ENCODE measurements at places on chromosomes 5 and 9.

DNA sequence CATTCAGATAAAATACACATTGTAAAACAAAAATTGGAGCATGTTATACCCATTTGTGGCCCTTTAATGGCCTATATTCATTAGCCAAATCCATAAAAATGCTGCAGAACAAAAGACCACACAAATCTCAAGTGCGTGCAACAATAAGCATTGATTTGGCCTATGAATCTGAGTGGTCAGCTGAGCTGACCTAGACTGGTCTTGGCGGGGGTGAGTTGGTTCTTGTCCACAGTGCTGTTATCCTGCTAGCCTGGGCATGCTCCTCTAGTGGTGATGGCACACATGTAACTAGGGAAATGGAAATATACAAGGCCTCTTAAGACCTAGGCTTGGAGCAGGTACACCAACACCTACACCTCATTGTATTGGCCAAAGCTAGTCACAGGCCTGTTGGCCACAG, 122.2 kb upstream of the TBCA start:
- peaks cover 5% of the 10 kb centered on the region for H3K4me1 ChIP-seq
- DNase-seq, result no peak
- no peaks in the 10 kb centered on the region for H3K36me3 ChIP-seq
- no peak overlapping the region for H3K4me3 ChIP-seq
- H3K27me3 ChIP-seq, result no peaks in the 10 kb centered on the region

DNA sequence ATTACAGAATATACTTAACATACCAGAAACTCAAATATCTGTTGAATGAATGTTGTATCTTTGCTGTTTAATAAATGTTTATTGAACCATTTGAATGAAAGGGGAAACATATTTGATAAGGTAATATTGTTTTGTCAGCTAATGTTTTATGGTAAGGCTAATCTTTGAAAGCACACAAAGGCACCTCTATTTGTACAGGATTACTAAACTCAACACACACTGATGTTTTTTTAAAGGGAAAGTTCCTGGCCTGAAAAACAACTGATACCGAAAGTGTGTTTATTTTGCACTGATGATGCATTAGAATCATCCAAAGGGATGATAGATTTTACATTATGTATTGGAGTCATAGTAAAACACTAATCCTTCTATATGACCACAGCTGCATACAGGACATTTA, 82.5 kb downstream of the ADCY2 start:
- no peak overlapping the region for H3K27ac ChIP-seq
- no peak overlapping the region for H3K4me3 ChIP-seq
- H3K4me1 ChIP-seq, result no peaks in the 10 kb centered on the region
- peaks cover 4% of the 10 kb centered on the region for H3K36me3 ChIP-seq
- H3K27me3 ChIP-seq, result no peaks in the 10 kb centered on the region
- DNase-seq, result no peak

- H3K36me3 ChIP-seq, result no peaks in the 10 kb centered on the region
- no peaks in the 10 kb centered on the region for H3K27me3 ChIP-seq
- peaks cover 6% of the 10 kb centered on the region for H3K4me1 ChIP-seq
- DNase-seq, result no peak
- H3K27ac ChIP-seq, result no peak overlapping the region
- H3K4me3 ChIP-seq, result no peak overlapping the region
Observed at GRCh38 chr5:170148430-170149205, 42.9 kb downstream of the FOXI1 start.

DNA sequence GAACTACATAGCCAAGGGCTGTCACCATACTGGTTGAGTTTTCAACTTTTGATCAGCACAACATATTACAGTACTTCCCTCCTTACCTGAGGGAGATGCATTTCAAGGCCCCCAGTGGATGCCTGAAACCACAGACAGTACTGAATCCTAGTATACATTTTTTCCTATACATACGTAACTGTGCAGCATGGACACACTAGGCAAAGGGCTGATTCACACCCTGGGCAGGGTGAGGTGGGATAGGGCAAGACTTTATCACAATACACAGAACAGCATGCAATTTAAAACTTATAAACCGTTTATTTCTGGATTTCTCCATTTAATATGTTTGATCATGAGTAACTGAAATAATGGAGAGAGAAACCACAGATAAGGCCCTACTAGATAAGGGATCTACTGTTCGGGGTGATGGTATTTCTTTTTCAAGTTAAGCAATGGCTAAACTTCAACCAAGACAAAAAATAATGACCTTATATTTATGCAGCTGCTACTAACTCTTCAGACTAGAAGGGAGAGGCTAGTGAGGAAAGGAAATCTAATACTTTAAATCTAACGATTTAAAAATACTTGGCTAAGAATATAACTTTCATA, 186.9 kb upstream of the GNA14 start:
- H3K27ac ChIP-seq, result no peak overlapping the region
- H3K36me3 ChIP-seq, result peaks cover 7% of the 10 kb centered on the region
- H3K4me1 ChIP-seq, result peaks cover 12% of the 10 kb centered on the region
- no peak overlapping the region for H3K4me3 ChIP-seq
- DNase-seq, result no peak
